Neural crest cell (in vitro differentiated cells): ENCODE measurements at places on chromosomes 11 and 22. TPM values are rescaled to one million over a fixed set of nuclear protein-coding genes. Genes with fewer than 3 reads are reported as not detected.
A peak's percentile ranks its signal among the peaks of the same experiment; 100 is the strongest.

The CFL1 gene
- total RNA-seq, result 1,357 and 1,437 TPM in 2 replicates

The TRMT112 gene
- 201 and 207 TPM in 2 replicates for total RNA-seq

The OR8J1 gene
- not detected in 2 replicates for total RNA-seq

The RAB39A gene
- 10.8 and 11.3 TPM in 2 replicates for total RNA-seq

The LRP4 gene
- 23.5 and 24.5 TPM in 2 replicates for total RNA-seq

The OR52I2 gene
- not detected in 2 replicates for total RNA-seq

The SOX10 gene
- total RNA-seq, result 279 and 293 TPM in 2 replicates

The KCNK7 gene
- 1.0 and 1.1 TPM in 2 replicates for total RNA-seq

The FERMT3 gene
- total RNA-seq, result 2.8 and 3.8 TPM in 2 replicates

The AQP11 gene
- total RNA-seq, result 1.9 and 2.1 TPM in 2 replicates

The NAALADL1 gene
- 0.30 and 0.35 TPM in 2 replicates for total RNA-seq

The LRRC56 gene
- total RNA-seq, result 2.1 and 2.4 TPM in 2 replicates

The LIF gene
- 0.57 and 1.1 TPM in 2 replicates for total RNA-seq

The RTN4R gene
- total RNA-seq, result 17.9 and 19.0 TPM in 2 replicates

The MS4A4A gene
- total RNA-seq, result not detected in 2 replicates

DNA sequence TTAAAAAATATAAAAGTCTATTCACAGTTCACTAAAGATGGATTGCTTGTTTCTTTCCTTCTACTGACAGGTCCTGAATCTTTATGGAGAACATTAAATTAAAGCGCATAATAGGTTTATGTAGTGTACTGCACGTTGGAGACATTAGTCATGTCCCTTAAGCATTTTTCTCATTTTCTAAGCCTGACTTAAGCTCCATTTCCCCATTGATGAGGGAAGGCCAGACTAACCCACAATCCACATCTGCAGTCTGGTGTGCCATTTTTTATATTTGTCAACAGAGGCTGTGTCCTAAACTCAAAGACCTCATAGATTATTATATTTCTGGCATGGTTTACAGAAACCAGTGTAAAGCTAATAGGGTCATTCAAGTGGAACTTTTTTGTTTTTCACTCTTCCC lies 39.9 kb downstream of the CADM1 start:
- no peak overlapping the region for H3K27ac ChIP-seq
- H3K4me3 ChIP-seq, result no peak overlapping the region
- H3K4me1 ChIP-seq, result peaks cover 23% of the 10 kb centered on the region
- no peak for DNase-seq
- no peaks in the 10 kb centered on the region for H3K36me3 ChIP-seq

GRCh38 chr22:46577368-46578249 lies 40.2 kb upstream of the CELSR1 start:
- H3K4me3 ChIP-seq, result peak overlapping the region; percentile 88
- no peak overlapping the region for H3K27ac ChIP-seq
- H3K4me1 ChIP-seq, result peaks cover 23% of the 10 kb centered on the region
- H3K36me3 ChIP-seq, result no peaks in the 10 kb centered on the region
- peaks cover 19% of the 10 kb centered on the region for H3K27me3 ChIP-seq
- DNase-seq, result no peak

DNA sequence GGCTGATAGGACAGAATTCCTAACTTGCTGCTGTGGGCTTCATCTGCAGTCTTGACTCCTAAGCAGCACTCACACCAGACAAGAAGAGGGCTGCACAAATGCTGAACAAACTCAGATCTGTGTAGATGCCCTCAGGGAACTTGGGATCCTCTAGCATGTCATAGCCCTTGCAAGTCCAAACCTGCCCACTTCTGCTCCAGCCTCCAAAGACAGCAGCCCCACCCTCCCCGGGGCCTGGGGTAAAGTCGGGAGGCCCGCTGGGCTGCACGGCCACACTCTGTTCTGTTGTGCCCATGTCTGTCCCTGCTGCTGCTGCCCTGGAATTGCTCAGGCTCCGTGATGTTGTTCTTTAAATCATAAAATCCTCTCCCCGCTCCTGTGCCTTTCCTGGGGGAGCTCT lies 28.3 kb downstream of the DRD2 start:
- H3K4me3 ChIP-seq, result no peak overlapping the region
- no peak for DNase-seq
- peaks cover 11% of the 10 kb centered on the region for H3K27me3 ChIP-seq
- no peak overlapping the region for H3K27ac ChIP-seq

- H3K4me3 ChIP-seq, result no peak overlapping the region
- no peaks in the 10 kb centered on the region for H3K27me3 ChIP-seq
- DNase-seq, result no peak
- no peaks in the 10 kb centered on the region for H3K36me3 ChIP-seq
Measured at GRCh38 chr11:132106096-132106982, 735.9 kb downstream of the NTM start.

DNA sequence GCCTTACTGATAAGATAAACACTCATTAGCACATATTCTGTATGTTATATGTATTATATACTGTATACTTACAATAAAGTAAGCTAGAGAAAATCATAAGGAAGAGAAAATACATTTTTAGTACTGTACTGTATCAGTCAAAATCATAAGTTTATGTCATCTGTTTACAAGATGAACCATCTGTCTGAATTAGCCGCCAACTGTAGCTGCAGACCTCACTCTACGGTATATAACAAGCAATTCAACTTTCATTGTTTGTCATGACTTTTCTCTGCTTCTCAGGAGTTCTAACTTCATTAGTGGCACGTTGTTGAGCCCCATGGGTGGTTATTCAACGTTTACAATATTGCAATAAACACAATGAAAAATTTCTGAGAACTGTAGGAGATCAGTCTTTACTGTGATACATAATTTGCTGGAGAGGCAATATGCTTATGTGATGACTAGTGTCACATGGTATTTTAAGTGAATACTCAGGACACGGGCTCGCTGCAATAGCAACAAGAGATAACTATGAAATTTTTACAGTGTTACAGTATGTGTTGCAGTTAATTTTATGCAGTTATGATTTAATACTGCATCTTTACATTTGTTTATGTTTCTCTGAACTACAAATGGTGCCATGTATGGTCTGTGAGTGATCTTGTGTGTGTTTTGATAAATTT lies 132.2 kb upstream of the CTSC start:
- H3K36me3 ChIP-seq, result no peaks in the 10 kb centered on the region
- H3K27ac ChIP-seq, result no peak overlapping the region
- no peak for DNase-seq
- no peaks in the 10 kb centered on the region for H3K27me3 ChIP-seq

DNA sequence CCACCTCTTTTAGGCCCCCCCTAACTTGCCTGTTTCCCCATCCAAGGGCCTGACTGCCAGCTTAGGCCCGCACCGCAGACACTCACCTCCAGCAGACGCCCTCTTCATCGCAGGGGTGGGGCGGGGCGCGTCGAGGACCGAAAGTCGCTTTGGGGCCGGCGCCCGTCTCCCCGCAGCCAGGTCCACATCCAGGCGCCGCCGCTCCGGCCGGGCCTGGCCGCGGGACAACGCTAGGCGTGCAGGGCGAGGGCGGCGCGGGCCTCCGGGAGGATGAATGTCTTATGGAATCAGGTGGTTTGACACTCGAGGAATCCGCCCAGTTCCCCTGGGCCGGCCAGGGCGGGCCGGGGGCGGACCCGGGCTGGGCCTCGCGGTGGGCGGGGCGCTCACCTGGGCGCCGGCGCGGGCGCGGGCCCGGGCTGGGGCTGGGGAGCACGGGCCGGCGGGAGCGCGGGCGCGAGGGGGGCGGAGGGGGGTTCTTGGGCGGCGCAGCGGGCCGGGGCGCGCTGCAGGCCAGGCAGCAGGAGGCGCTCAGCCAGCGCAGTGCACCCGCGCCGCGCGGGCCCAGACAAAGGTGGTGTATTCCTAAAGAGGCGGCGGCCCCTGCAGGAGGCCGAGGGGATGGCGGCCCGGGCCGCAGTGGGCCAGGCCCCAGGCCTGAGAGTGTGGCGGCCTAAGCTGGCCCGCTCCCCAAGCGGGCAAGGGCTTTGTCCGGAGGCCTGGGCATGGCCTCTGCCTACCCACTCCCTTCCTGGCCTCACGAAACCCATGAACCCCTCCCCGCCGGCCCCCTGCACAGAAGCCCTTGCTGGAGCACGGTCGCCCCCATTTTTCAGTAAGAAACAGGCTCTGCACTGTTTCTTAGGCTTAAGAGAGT lies 177.6 kb downstream of the IGLL1 start:
- peak overlapping the region; percentile 84 for H3K27ac ChIP-seq
- peaks cover 9% of the 10 kb centered on the region for H3K4me1 ChIP-seq

GRCh38 chr11:9733212-9733611 lies 69.3 kb downstream of the SWAP70 start:
- H3K27me3 ChIP-seq, result no peaks in the 10 kb centered on the region
- no peak overlapping the region for H3K4me3 ChIP-seq

- no peak for DNase-seq
- no peak overlapping the region for H3K4me3 ChIP-seq
- peaks cover 9% of the 10 kb centered on the region for H3K27me3 ChIP-seq
- H3K27ac ChIP-seq, result no peak overlapping the region
- no peaks in the 10 kb centered on the region for H3K36me3 ChIP-seq
Measured at GRCh38 chr22:35348026-35348590, 32.8 kb upstream of the HMOX1 start.

- H3K4me3 ChIP-seq, result no peak overlapping the region
- H3K4me1 ChIP-seq, result peaks cover 19% of the 10 kb centered on the region
- H3K36me3 ChIP-seq, result peaks cover 3% of the 10 kb centered on the region
- no peak overlapping the region for H3K27ac ChIP-seq
Measured at GRCh38 chr11:69554849-69555248, 73.4 kb downstream of the LINC01488 start.

- DNase-seq, result no peak
- no peaks in the 10 kb centered on the region for H3K36me3 ChIP-seq
- no peak overlapping the region for H3K4me3 ChIP-seq
- H3K27me3 ChIP-seq, result no peaks in the 10 kb centered on the region
- no peak overlapping the region for H3K27ac ChIP-seq
Measured at GRCh38 chr11:47433157-47433556, 6.9 kb upstream of the PSMC3 start.

- peaks cover 2% of the 10 kb centered on the region for H3K36me3 ChIP-seq
- H3K4me1 ChIP-seq, result no peaks in the 10 kb centered on the region
- peaks cover 17% of the 10 kb centered on the region for H3K27me3 ChIP-seq
- no peak for DNase-seq
- no peak overlapping the region for H3K4me3 ChIP-seq
Measured at GRCh38 chr11:93974759-93975158, 46.4 kb upstream of the HEPHL1 start.

DNA sequence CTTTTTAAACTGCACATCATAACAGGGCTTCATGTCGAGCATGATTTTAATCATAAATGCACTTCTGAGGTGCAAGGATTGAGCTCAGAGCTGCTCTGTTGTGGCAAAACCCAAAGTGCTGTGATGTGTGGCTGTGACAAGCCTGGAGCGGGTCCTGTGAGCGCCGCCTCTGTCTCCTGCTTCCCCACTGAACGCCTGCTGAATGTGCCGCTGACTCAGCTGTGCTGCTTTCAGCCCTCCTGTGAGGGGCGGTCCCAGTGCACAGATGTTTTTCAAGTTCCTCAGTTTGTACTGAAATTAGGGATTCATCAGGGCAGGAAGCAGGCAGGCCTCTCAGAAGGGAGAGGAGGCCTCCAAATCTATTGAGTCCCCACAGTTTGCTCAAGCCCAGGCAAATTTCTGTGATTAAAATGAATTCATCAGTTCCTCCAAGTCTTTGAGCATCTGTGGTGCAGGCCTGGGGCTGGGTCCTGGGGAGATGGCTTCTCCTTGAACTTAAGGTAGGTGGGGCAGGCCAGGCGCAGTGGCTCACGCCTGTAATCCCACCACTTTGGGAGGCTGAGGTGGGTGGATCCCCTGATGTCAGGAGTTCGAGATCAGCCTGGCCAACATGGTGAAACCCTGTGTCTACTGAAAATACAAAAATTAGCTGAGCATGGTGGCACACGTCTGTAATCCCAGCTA lies 3.0 kb upstream of the GTSE1 start:
- H3K36me3 ChIP-seq, result peaks cover 7% of the 10 kb centered on the region
- no peak for DNase-seq
- no peaks in the 10 kb centered on the region for H3K27me3 ChIP-seq
- H3K4me3 ChIP-seq, result peak overlapping the region; percentile 27

- no peak overlapping the region for H3K4me3 ChIP-seq
- peaks cover 5% of the 10 kb centered on the region for H3K4me1 ChIP-seq
- no peak overlapping the region for H3K27ac ChIP-seq
- peaks cover 56% of the 10 kb centered on the region for H3K27me3 ChIP-seq
- DNase-seq, result no peak
Measured at GRCh38 chr11:45267652-45268299, 18.4 kb downstream of the SYT13 start.

DNA sequence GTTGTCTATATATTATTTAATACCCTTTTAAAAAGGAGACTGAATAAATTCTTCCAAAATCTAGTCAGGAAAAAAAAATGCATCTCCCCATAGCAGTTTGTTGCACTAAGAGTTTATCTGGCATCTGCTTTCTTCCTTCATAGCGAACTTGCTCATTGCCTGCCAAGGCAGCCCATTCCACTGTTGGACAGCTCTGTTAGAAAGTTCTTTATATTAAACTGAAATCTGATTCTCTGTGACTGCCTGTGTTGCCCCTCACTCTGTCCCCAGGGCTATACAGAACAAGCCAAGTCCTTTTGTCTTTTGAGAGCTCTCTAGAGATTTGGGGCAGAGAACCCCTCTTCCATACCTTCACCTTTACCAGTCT lies 3.3 kb upstream of the CHRDL2 start:
- no peak overlapping the region for H3K27ac ChIP-seq
- H3K36me3 ChIP-seq, result no peaks in the 10 kb centered on the region
- DNase-seq, result no peak
- H3K4me1 ChIP-seq, result peaks cover 4% of the 10 kb centered on the region

GRCh38 chr11:106625566-106625965 lies 392.7 kb downstream of the GUCY1A2 start:
- H3K4me3 ChIP-seq, result no peak overlapping the region
- no peak overlapping the region for H3K27ac ChIP-seq
- no peaks in the 10 kb centered on the region for H3K4me1 ChIP-seq
- H3K27me3 ChIP-seq, result no peaks in the 10 kb centered on the region

DNA sequence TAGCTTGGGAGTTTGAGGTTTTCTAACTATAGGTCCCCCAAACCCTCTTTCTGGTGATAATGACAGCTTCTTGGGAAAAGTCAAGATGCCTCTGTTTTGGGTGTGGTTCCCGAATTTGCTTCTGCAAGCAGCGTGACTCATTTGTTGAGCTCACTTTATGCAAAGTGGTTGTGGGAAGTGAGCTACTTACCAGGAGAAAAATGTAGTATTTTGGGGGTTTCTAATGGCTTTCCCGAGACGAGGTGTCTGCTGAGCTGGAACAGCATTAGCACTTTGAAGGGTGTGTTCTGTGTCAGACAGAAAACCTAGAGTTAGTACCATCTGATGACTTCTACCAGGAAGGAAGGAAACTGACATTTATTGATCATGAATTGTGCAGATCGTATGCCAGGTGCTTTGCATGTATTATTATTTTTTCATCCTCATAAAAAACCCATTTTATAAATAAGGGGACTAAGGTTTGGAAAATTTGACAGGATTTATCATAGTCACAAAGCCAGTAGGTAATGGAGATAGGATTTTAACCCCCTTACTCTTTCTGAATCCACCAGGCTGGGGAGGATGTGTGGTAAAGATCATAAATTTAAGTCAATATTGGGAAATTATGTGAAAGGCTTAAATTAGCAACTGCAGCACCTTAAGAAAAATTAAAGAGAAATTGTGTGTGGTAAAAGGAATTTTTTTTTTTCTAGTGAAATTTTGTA lies 108.8 kb upstream of the CD44 start:
- no peaks in the 10 kb centered on the region for H3K4me1 ChIP-seq
- H3K36me3 ChIP-seq, result no peaks in the 10 kb centered on the region
- no peak overlapping the region for H3K27ac ChIP-seq
- H3K27me3 ChIP-seq, result peaks cover 2% of the 10 kb centered on the region
- no peak for DNase-seq
